ENCODE measurements at places on chromosomes 4 and X.

GRCh38 chr4:83010111-83010521, 507 bp downstream of the LIN54 start:
- DNase-seq, result no peak

DNA sequence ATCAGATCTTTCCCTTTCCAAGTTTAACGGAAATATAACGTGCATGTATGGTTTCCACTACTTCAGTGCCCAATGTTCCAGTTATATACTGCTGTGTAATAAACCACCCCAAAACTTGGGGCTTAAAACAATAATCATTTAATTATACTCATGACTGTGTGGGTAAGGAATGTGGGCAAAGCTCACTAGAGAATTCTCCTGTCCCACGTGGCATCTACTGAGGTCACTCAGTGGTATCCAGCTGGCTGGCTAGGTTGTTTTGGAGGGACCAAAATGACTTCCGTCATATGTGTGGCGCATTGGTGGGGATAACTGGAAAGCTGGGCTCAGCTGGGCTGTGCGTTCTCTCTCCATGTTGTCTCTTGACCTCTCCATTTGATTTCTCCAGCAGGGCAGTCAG, 18.5 kb downstream of the ZCCHC18 start:
- no peak for DNase-seq

GRCh38 chr4:77872723-77873445, 10.3 kb downstream of the MRPL1 start:
- DNase-seq, result no peak

GRCh38 chr4:71445811-71446210, 107.0 kb downstream of the SLC4A4 start:
- DNase-seq, result no peak

DNA sequence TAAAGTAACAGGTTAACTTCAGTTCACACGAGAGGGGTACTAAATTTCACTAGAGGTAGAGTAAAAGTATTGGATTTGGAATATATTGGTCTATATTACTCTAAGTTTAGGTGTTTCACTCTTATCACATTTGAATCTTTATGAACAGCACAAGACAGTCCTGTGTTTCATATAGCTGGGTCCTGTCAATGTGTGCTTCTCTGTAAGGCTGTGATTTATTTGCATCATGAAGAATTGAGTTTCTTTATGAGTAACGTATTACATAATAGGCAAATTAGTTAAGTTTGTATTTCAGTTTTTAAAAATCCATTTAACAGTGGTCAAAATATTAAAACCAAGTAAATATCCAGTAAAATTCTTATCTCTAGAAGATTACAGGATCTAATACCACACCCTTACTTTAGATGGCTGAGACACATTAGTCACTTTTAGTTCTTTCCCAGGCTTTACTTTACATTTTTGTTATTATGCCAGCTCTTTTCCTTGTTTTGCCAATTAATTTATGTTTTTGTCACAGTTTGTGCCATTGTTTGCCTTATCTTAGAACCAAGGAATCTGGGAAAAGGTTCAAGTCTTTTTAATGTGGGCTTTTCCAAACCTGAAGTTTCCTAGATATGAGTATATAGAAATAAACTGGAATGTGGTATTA, 32.1 kb downstream of the NUDT6 start:
- no peak for DNase-seq
